Stimulated activated CD8-positive, alpha-beta memory T cell treated with anti-CD3 and anti-CD28 coated beads, Interleukin-4, amount 100 ng/mL, for 1 hour (primary cell): ENCODE measurements at places on chromosomes 3 and 15.

- DNase-seq, result no peak
Observed at GRCh38 chr15:74263466-74263865, 27.3 kb downstream of the CCDC33 start.

DNA sequence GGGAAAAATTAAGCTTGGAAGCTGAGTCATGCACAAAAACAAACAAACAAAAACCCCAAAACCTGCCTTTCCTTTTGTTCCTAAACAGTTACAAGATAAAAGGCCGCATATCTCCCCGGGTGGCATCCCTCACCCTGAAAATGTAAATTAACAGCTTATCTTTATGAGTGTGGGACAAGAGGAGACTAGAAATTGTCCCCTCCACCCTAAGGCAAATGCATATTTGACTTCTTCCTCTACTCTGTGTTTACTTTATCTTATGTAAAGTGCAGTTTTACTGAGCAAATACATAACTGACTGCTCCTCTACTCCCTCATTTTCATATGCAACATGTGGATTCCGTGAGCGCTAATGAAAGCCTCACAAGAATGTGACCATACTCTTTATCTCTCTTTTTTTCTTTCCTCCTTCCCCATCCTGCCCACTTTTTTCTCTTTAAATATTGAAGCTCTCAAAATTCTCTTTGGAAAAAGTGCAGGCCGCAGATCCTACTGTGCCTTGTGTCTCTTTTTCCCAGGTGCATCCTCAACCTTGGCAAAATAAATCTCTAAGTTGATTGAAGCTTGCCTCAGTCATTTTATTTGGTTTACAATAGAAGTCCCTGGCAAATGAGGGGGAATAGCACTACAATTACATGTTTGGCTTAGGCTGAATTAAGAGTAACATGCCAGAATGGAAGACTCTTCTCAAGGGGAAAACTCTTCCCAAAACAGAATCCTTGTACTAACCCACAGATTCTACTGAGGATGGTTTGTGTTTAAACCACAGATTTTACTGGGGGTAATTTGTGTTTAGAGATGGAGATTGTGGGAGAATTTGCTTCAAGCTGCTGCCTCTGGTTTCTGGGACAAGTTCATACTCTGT is 72.7 kb upstream of the WDR72 start:
- no peak for DNase-seq

DNA sequence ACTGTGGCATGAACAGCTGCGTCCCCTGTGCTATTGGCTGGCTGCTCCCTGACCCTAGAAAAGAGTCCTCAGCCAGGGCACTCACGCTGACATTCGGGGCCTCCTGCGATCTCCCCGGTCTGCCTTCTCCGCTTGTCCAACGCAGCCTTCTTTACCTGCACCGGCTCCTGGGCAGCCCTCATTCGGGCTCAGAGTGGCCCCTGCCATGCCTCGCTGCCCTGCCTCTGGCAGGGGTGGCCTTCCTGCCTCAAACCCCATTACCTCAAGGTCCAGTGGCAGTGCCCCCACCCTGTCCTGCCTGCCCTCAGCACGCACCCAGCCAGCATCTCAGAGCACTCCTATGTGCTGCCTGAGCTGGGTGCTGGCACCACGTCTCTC is 86.5 kb downstream of the TBC1D2B start:
- DNase-seq, result no peak

GRCh38 chr3:182078316-182078715 is 366.6 kb downstream of the SOX2 start:
- no peak for DNase-seq

DNA sequence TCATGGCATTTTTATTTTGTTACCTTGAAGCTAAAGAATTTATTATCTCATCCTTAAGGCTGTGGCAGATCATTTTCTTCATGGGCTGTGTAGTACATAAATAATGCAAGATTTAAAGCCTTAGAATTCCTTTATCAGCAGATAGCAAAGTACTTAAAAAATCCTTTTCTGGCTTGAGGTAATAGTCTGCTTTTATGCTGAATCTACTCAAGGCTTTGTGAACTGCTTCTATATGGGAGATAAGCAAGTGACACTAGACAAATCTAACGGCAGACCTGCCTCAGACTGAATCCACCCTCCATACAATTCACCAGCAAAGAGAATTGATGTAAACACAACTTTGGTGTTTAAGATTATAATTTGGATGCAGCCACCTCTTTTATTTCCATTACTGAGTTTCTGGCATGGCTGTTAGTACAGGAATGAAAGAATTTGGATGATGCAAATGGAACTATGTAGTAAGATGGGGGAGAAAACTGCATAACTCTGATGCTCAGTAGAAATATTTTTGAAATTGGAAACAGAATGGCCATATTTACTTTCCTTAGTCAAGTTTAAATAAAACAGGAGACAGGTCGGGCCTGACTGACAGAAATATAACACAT is 1121.5 kb downstream of the NAALADL2 start:
- DNase-seq, result no peak

GRCh38 chr3:16601537-16602005 is 3.7 kb downstream of the DAZL start:
- DNase-seq, result no peak

DNA sequence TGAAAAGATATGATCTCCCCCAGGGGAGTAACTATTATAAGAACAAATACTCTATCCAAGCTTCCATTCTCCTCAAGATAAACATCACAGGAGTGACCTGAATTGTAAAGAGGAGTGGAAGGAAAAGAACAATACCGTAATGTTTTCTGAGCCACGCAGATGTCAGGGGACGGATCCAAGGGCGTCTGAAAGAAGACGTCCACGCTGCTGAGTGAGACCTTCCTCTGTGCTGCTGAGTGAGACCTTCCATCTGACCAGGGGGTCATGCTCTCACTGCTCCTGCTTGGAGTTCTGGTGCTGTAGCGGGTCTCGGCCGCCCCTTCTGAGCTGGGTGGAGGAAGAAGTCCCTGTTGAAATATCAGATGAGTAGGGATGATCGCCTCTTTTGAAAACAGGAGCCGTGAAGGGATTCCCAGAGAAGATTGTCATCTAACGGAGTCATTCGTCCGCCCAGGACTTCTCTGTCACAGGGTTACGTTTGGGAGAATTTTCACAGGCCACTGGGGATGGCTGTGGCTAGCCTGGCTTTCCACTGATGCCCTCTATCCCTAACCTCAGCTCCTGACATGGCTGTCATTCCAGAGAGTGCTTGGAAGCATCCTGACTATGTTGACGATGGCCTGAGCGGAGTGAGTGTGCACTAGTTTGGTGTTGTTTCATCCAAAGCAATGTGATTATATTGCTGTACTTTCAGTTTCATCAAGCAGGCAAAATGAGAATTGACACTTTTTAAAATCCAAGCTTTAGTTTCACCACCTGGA is 184.9 kb downstream of the APBA2 start:
- no peak for DNase-seq

DNA sequence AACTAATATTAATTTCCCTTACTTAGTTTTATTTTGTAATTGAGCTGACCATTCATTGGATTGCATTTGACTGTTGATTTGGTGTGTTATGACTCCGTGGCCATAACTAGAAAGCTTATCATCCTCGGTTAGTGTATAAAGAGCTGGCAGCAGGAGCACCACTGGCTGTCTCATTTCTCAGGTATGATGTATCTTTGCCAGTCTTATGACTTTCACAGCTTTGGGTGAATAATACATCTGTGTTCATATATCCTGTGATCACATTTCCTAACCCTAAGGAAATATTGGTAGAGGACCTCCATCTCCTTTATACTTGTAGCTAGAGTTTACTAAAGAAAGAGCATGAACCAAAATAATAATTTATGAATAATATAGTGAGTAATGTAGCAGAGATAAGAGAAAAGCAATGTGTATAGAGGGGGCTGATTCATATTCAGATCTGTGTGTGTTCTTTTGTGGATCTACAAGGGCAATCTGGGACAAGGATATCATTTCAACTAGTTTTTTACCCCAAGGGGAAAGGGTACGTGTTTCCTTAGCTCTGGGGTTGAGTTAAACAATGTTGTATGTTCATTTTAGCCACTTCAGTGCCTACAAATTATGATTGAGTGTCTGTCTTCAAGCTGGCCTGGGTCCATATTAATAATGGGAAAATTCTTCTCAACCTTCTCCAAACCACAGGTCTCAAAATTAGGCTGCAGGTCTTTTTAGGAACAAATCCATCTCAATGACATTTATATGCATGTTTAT is 901.7 kb downstream of the NTRK3 start:
- DNase-seq, result no peak

- DNase-seq, result no peak
Observed at GRCh38 chr3:160124224-160124623, 101.0 kb upstream of the C3orf80 start.

- DNase-seq, result no peak
Observed at GRCh38 chr3:183434992-183435391, 6.6 kb upstream of the MCF2L2 start.

DNA sequence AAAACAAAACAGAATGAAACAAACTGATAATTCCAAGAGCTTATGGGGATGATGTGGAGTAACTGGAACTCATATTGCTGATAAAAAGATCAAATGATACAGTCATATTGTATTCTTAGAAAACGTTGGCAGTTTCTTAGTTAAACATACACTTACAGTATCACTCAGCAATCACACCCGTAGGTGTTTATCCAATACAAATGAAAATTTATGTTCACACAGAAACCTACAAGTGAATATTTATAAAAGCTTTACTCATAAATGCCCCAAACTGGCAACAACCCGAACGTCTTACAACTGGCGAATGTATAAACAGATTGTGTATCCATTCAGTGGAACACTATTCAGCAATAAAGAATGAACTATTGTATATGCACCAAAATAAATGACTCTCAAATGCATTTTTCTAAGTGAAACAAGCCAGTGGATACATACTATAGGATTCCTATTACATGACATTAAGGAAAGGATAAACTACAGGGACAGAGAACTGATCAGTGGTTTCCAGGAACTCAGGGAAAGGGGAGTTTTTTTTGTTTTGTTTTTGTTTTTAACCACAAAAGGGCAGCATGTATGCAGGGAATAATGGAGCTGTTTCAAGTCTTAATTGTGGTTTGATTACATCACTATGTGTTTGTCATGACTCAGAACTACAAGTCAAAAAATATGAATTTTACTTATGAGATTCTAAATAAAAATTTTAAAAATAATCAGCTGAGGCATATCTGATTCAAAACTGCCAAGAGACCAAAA is 71.8 kb upstream of the NDUFB4 start:
- DNase-seq, result no peak

DNA sequence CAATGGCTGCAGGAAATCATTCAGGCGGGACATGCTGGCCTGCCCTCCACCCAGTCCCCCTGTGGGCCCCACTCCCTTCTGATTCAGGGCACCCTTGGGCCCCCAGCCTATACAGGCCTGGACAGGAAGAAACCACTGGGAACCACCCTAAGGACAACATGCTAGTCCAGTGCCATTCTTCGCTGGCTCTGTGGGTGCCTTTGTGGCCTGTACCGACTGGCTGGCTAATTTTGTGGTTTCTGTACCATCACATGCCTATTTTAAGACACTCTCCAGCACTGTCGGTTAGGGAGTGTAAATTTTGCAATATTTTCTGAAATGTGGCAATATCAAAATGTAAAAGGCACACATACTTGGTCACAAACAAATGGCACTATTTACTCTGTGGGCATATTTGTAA is 61.4 kb upstream of the POLG start:
- no peak for DNase-seq

GRCh38 chr3:148757238-148758215 is 59.8 kb downstream of the AGTR1 start:
- no peak for DNase-seq

- no peak for DNase-seq
Observed at GRCh38 chr15:33357845-33358244, 47.1 kb downstream of the RYR3 start.

GRCh38 chr3:62376906-62377877 is 3.8 kb upstream of the FEZF2 start:
- DNase-seq, result no peak

DNA sequence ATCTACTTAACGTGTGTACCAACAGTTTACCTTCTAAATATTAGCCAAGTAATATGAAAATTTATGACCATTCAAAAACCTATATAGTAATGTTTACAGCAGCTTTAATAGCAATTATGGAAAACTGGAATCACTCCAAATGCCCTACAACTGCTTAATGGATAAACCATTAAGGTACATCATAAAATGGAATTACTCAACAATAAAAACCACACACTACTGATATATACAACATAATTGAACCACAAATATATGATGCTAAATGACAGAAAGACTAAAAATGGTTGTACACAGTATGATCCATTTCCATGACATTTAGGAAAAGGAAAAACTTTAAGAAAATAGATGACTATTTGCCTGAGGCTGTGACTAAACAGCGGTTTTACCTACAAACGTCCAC is 467.1 kb upstream of the EPHA6 start:
- DNase-seq, result no peak

GRCh38 chr15:77021803-77022381 is 27.0 kb downstream of the PSTPIP1 start:
- DNase-seq, result no peak

DNA sequence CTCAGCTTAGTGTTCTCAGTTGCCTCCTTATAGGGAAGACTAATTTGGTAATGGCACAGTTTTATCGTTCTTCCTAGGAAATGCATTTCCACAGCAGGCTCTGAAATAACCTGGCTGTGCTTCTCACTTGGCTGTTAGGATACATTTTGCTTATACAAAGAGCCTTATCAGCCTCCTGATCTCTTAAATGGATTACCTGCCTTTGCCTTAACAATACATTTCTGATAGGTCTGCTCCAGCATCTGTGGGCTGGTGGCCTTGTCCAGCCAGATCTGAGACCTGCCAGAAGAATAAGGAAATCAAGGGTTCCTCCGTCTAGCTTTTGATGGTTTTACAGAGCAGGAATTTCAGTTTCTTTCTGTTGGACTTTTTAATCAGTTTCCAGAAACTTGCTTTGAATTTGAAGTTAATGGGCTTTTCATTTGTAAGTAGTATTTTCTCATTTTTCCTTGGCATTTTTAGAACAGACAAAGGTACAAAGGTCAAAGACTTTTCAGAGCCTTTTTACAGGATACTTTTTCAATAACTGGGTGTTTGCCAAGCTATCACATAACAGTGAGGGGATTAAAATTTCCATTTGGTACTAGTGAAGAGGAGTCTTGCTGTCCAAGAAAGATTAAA is 116.3 kb downstream of the AKAP13 start:
- DNase-seq, result no peak

DNA sequence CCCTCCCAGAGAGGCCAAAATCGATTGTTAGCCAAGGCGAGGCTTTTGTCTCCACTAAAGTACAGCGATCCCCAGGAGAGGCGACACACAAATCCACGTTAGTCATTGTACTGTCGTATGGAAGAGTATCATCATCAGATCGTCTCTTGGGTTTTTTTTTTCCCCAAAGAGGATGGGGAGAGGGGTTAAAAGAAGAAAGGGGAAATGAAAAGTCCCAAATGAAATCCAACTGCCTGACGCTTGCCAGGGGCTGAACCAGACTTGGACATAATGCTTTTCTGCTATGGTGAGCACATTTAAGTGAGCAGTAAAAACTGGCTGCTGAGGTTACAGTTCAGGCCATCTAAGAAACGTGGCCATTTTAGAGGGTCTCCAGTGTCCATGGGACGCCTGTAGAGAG is 37.9 kb upstream of the CTSH start:
- DNase-seq, result no peak

- no peak for DNase-seq
Observed at GRCh38 chr3:125207949-125208568, 4.5 kb downstream of the SLC12A8 start.

GRCh38 chr15:72732516-72732915 is 46.5 kb downstream of the BBS4 start:
- DNase-seq, result no peak
